ENCODE measurements at places on chromosomes 4 and X.

- DNase-seq = no peak
These were observed 524.3 kb upstream of the MAGEB2 start for GRCh38 chrX:29691044-29691443.

GRCh38 chr4:114019969-114020358 lies 40.5 kb upstream of the ARSJ start:
- no peak for DNase-seq

DNA sequence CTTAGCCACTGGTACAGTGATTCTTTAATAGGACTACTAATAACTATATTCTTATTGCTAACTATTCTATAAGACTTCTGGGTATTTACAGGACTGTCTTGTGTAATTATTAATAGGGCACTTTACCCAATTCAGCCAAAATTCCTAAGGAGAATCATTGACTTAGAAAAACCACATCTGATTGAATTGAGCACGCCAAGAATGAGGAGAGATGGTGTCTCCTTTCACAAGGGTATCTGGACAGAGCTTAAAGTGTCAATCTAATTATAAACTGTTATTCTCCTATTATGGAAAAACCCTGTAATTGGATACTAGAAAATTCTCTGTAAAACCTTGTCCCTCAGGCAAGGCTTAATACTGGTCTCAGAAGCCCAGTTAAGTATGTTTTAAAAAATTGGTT lies 111.1 kb upstream of the TLL1 start:
- DNase-seq = no peak

DNA sequence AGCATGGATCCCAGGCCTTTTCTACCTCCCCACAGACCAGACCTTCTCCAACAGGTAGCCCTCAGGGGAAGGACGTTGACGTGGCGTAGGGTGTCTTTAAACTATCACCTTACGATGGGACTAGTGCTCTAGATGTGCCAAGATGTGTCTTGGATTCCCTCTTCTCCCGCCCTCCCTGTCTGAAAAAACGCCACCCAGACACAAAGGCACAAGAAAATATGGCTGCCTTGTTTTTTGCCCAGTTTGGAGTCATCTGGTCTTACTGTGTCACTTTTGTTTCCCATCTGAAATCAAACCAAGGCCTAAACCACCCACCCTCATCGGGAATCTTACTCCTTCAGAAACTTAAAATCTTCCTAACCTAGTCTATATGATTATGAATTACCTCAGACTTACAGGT lies 235.4 kb downstream of the OR13H1 start:
- DNase-seq = no peak

GRCh38 chr4:133095591-133095990 lies 53.5 kb upstream of the PCDH10 start:
- peak; percentile 5 for DNase-seq

Data from PC-3 (cell line).